ENCODE measurements at places on chromosomes 5 and 9.

DNA sequence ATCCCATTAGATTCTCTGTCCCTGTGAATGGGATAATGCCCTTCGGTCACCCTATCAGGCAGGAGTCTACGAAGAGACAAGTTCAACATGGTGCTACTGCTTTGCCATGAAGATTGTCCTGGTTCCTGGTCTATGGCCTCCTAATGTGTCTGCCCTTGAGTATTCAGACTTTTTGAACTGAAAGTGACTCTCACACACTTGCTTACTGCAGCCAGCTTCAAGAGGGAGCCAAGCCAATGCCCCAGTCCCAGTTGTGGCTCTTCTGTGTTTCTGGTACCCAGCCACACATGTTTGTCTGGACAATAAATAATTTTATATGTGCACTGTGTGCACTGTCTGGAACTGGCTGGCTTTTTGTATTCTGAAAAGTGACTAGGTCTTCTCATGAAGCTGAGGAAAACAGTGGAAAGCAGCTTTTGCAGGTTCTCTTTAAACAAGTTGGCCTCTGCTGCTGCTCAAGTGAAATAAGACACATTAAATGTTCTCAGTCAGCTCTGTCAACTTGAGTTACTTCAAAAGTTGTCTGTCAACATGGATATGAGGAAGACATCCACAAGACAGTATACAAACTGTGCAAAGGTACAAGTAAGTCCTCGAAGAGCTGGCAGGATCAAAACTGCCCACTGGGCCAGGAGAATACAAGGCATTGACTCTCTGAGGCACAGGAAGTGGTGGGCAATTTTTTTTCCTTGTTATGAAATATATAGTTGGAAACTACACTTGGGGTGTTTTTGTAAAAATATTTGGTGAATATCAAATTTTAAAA lies 60.0 kb downstream of the ZNF608 start:
- DNase-seq, result no peak

- DNase-seq, result no peak
Measured at GRCh38 chr9:84136119-84136868, 155.7 kb downstream of the RMI1 start.

DNA sequence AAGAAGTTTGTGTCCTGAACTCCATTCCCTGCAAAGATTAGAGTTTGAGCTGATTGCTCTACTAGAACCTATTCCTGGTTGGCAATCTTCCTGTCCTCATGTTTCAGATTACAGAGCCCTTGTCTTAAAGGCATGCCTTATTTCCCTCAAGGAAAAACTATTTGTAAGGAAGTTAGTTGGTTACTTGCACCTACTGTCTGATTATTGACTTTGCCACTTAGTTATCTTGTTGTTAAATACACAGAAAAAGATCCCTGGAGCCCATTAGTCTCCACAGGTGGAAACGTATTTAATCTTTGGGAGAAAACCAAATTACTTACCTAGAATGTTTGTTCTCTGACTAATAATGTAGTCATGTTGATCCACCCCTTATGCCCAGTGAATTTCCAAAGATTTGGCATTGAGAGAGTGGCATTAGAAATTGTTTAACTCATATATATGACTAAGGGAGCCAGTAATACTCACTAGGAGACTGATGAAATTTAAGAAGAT lies 132.3 kb upstream of the ELL2 start:
- no peak for DNase-seq

- no peak for DNase-seq
Measured at GRCh38 chr9:111986035-111986556, 89.5 kb downstream of the UGCG start.

GRCh38 chr5:6377582-6377904 lies 804 bp downstream of the MED10 start:
- DNase-seq, result no peak

- no peak for DNase-seq
Measured at GRCh38 chr5:42982107-42982622, 58.0 kb downstream of the ANXA2R start.

DNA sequence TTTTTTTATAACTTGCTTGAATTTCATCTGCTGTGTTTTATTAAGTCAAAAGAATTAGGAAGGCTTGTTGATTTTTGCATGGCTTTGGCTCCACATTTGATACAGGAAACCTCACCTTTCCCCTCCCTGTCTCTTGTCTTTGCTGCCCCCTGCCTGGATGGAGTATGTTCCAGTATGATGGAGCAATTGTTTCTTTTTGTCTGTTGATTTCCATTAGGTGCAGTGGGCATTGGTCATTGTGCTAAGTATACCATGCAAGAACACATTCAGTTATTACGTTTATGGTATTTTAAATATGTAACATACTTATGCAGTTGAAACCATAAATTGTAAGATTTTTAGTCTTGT lies 19.6 kb downstream of the TJP2 start:
- DNase-seq, result no peak

GRCh38 chr5:42756606-42757601 lies at the start of gene CCDC152:
TSS of gene CCDC152 (plus strand) at chr5:42756818. CDS start at chr5:42759122, 2,304 bp downstream.
- DNase-seq, result peak; percentile 64

- DNase-seq, result no peak
Measured at GRCh38 chr5:151283120-151283825, 20.3 kb downstream of the SLC36A3 start.

DNA sequence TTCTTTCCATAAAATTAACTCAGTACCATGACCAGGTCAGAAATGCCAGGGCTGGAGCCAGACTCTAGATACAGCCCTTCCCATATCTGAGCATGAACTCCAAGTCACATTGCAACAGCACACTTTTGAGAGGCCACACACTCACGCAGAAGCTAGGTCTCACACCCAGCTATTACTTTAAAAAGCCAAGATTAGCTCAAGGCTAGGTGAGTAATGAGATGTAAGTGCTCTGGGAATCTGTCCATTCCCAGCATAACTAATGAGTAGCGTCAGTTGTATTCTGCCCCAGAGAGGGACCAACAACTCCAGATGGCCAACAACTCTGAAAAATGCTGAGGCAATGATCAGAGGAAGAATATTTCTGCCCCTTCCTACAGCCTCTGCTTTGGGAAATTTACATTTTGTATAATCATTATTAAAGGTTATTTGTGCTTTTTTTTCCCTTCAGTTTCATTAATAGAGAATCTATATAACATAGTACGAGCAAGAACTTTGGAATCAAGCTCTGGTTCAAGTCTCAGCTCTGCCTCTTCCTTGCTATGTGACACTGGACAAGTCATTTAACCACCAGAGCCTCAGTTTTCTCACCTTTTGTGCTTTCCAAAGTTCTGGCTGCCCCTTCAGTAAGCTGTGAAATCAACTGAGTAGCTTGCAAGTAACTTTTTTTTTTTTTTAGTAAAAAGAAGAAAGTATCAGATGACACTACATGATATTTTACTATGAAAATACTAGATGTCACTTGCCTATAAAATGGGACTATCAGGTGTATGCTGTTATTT lies 118.3 kb downstream of the NR6A1 start:
- no peak for DNase-seq

DNA sequence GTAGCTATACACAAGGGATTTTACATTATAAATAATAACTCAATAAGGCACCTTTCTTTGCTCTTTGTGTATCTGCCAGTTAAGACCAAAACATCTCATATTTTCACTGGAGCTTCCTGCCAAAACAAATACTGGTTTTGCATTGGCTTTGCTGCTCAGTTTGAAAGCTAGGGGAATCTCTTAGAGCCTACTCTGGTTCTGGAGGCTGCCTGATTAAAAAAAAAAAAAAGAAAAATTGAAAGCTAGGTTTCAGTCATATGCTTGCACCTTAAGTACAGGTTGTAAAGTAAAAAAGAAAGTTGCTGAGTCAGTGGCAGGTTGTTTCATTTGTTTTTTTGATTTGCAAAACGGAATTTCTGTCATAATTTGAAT lies 2.3 kb downstream of the DENND4C start:
- DNase-seq, result no peak
